Activated naive CD8-positive, alpha-beta T cell treated with anti-CD3 and anti-CD28 coated beads, Interleukin-2, amount 50 U/mL, for 24 hours (primary cell): ENCODE measurements at places on chromosomes 3 and 15.

DNA sequence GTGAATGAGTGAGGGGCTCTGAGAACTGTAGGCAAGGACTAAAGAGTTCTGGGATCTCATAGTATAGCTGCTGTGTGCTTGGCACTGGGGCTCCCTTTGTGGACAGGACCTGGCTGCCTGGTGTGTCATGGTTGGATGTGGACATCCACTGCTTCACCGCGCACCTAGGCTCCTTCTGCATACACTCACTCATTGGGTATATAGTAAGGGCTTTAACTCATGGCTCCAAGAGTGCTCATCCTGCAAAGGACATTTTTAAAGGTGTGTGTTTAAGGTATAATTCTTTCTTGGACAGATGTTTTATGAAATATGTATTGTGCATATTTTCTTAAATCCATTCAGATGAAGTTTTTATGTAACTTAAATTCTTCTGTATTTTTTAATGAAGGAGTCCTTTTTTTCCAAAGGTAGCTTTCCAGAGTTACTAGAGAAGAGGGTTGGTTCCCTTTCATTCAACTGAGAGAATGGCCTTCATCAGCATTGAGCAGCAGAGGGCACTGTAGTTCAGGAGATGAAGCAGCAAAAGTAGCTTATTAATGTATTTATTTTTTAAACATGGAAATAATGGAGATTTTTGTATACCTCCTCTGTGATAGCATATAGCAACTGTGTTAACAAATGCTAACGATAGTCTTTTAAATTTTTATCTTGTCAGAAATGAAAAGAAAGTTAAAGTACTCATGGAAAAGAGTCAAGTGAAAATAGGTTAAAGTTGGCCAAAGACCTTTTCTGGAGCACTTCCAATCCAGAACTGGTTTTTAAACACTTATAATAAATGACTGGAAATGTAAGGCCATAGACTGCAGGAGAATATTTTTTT, 25.2 kb downstream of the OXNAD1 start:
- DNase-seq = peak; percentile 57

DNA sequence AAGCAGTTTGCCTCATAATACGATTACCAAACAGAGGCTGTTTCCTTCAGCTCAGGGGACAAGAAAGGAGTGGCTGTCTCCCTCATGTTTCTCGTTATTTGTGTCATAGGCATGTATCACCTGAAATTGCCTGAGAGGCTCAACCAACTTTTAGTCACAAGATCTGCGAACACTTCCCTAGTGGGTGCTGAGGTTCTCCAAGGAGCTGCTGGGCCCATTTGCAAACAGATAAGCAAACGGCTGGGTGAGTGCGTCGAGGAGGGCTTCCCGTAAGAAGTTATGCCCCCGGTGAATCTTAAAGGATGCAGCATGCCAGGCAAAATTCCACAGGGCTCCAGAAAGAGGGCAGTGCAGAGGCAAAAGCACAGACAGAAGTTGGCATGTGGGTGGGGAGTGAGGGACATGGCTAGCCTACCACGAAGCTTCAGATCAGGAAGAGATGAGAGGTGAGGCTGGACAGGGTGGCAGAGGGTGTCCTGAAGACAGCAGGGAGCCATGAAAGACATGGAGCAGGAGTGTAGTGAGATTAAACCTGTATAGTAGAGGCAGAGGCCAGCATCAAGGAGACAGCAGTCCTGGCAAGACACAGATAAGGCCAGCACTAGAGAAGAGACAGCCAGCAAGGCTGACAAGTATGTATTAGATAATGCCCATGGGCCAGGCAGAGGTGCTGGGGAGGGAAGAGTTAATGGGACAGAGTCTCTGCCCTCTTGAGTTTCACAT, 4.0 kb upstream of the GP9 start:
- DNase-seq = no peak

GRCh38 chr3:63951492-63952247, 39.5 kb upstream of the SCAANT1 start:
- DNase-seq = no peak

- no peak for DNase-seq
These were observed 77.7 kb upstream of the FAM174B start for GRCh38 chr15:92733090-92733933.

DNA sequence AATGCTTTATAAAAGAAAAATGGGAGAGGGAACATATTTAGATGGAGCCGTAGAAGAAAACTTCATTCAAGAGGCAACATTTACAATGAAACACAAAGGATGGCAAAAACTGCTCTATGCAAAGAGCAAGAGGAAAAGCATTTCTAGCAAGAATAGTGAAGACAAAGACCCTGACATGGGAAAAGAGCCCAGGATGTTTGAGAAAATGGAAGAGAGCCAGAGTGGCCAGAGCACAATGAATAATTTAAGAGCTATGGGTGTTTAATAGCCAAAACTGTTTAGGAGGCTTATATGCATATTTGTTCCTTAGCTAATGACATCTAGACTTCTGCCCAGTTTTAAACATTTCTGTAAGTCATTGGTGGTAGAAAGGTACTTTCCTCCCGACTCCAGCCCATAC, 25.4 kb upstream of the SEMA6D start:
- DNase-seq = no peak

GRCh38 chr3:58041826-58042324, 33.7 kb downstream of the FLNB start:
- no peak for DNase-seq

- DNase-seq = no peak
These were observed 7.2 kb downstream of the GLDN start for GRCh38 chr15:51348688-51349087.

DNA sequence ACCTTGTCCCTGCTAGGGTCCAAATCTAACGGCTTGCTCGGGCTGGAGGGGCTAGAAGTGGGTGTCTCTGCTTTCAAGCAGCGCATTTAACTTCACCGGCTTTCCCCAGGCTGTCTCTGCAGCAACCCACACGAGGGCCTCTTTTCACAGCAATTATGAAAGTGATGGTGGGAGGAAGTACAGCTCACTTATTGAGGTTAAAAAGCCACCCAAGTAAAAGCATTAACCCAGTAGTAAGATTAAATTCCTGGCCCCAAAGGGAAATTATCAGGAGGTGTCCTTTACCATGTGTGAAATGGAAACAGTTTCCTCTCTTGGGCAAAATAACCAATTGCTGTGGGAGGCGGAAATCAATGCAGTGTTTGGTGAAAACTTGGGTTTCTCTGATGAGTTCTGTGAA, 41.1 kb downstream of the NGRN start:
- peak; percentile 48 for DNase-seq
